Ovary (tissue), 10 donors: ENCODE measurements at places on chromosomes 1 and 21.

GRCh38 chr1:161351482-161351881, 16.2 kb downstream of the CFAP126 start:
- no peak for DNase-seq

DNA sequence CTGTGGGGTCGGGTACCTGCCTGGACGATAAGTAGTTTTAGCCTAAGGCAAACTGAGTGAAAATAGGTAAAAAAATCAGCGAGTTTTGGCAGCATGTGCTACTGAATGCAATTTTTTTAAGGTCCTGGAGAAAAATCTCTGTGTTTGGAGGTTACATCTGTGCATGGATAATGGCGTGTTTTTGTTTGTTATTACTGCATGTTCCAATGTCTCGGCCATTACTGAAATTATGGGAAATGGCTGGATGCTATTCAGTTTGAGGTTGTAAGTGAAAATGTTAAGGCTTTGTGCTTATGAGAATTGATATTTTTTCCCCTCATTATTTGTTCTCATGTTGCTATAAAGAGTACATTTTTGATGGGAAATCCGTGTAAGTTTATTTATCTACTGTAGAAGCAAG, 441.7 kb downstream of the PRDM2 start:
- no peak for DNase-seq

- no peak for DNase-seq
Observed at GRCh38 chr1:206831650-206832049, 33.8 kb upstream of the IL20 start.

DNA sequence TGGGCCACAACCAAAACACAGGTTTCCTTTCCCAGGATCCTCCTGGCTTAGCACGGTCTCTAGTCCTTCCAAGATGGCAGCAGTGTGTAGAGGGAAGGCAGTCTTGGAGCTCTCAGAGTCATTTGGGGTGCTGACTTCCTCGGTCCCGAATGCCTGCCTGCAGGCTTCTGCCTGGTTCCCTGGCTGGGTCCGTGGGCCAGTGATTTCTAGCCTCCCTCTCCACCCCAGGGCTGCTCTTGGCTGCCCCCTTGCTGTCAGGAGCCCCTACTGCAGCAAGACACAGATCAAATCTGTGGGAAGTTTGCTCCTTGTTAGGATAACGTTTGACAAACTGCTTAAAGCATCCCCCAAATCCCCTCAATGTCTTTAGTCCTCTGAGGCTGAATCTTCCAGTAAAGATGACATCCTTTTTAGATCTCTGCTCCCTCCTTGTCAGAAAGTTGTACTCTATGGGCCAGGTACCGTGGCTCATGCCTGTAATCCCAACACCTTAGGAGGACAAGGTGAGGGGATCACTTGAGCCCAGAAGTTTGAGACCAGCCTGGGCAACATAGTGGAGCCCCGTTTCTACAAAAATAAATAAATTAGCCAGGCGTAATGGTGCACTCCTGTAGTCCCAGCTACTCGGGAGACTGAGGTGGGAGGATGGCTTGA, 272.5 kb downstream of the RRAGC start:
- no peak for DNase-seq

DNA sequence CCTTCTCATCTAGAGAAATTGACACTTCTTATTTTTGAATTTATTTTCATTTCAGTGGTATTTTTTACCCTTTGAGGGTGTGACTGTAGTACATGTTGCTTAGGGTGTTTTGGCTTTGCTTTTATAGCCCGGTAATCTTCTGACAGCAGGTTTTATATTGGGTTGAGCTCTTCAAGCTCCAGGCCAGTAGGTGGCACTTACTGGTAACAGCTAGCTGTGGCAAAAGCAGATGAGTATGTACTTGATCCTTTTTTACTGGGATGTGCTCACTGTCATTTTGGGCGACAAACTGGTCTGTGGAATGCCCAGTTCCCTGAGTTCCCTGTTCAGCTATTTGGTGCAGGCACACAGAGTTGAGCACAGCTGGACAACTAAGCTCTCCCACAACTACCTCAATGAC, 916.2 kb upstream of the B3GALT2 start:
- no peak for DNase-seq

GRCh38 chr1:226568975-226569741, 20.6 kb downstream of the STUM start:
- no peak for DNase-seq

GRCh38 chr1:110339407-110340206, 430 bp downstream of the RBM15 start:
- DNase-seq = no peak

- peak; percentile 12 for DNase-seq
Observed at GRCh38 chr21:45019076-45019886, 55.1 kb upstream of the ADARB1 start.

- no peak for DNase-seq
Observed at GRCh38 chr1:81838600-81839218, 38.0 kb downstream of the ADGRL2 start.

DNA sequence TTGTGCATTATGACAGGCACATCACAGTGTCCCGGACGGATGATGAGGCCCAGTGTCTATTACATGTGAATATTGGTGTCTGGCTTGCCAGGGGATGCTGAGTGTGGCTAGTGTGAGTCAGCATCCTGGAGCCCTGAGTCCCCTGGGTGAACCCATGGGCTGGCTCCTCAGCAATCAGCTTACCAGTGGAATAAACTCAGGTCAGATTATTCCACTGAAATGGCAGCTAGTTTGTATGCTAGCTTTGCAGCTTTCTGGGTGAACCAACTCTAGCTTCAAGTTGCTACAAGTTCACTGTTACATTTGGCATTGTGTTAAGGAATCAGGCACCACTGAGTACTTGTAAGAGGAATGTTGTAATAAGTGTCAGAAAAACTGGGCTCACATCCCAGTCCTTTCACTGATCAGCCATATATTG, 23.9 kb upstream of the RPTN start:
- DNase-seq = no peak

GRCh38 chr1:101497881-101498559, 261.2 kb downstream of the S1PR1 start:
- DNase-seq = no peak

DNA sequence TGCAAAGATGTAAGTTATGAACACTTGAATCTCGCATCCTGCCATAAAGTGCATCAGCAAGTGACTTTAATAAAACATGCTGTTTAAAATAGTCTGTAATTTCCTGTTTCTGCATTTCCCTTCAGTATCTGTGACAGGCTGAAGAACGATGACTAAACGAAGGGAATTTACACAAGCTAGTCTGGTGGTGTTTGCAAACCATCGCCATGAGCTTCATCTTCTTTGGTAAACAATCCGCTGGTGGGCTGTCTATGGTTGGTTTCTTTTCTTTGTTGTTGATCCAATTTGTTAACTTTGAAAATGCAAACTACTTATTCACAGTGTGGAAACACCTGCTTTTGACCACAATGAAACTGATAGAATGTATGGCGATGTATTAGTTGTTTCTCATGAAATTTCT, 13.9 kb downstream of the SERTAD4 start:
- no peak for DNase-seq

- DNase-seq = no peak
Observed at GRCh38 chr1:32181065-32181464, 1.6 kb downstream of the TXLNA start.

DNA sequence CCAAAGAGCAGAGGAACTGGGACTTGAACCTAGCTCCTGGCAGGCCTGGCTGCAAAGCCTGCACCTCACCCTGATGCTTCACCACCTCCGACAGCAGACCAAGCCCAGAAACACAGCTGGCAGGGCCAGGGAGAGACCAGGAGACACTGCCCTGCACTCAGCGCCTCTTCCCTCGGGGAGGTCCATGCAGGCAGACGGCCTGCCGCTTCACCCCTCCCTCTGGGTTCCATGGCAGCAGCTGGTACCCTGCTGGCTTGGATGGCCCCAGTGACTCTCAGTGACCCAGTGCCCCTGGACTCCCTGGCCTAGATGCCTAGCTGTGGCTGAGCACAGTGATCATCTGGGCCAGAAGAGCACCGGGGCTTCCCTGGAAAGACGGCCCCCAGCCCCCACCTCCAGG, 65.3 kb upstream of the TARDBP start:
- no peak for DNase-seq

DNA sequence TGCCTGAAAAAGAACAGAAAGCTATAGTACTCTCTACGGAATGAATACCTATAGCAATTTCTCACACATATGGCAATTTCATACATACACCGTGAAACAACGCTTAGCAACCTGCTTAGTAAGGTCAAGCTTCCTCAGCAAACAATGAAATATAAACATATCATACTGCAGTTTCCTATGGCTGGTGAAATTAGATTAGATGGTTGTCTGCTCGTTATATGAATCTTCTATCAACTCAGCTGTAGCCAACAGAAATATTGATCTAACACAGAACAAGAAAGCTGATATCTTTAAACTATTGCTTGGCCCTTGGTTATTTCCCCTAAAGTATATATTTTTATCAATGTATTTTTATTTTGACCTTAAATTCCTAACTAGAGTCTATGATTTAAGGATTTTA, 187.8 kb downstream of the SLC44A5 start:
- DNase-seq = no peak

DNA sequence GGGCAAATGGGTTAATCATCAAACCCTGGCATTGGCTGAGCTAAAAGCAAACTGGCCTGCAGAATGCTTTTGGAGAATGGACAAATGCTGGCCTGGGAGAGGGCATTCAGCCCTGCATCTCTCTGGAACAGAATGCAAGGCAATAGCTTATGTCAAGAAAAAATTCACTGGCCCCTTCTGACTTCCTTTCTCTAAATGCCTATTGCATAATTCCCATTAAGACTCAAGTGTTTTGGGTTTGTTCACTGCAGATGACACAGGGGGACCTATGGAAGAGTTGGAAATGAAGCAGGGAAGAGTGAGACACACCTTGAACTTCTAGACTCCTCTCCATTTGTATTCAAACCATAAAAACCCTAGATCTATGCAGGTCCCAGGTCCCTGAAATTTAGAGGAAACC, 15.9 kb downstream of the PEA15 start:
- DNase-seq = no peak

DNA sequence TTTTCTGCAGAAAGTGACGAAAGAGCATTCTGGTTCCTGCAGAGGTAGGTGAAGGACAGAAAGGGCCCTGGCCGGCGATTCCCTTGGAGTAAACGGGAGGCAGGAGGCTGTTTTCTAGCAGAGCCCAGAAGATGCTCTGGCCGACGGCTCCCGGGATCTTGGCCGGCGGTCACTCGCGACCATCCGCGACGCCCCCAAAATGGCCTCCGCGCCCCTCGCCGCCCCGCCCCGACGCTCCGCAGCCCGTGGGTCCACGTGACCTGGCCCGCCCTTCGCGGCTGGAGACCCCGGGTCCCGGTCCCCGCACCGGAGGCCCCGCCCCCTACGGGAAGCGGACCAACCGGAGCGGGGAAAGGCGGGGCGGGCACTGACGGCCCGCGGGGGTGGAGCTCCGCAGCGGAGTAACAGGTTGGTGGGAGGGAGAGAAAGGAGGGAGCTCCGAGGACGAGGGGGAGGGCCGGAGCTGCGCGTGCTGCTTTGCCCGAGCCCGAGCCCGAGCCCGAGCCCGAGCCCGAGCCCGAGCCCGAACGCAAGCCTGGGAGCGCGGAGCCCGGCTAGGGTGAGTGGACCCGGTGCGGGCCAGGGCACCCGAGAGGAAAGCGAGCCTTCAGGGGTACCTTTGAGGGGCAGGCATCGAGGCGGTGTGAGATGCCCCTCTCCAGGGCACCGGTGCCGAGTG, at the start of gene CGN:
Gene CGN, plus strand, starts transcription at position 431 of the 679 bp plus-strand sequence. CDS start 7,133 bp downstream, outside the sequence.
- DNase-seq = peak; percentile 91

GRCh38 chr1:67705735-67706453, 20.9 kb downstream of the GADD45A start:
- DNase-seq = peak; percentile 37

- no peak for DNase-seq
Observed at GRCh38 chr1:176989023-176989422, 175.5 kb downstream of the ASTN1 start.

GRCh38 chr1:203084588-203085527, 954 bp downstream of the MYOG start:
- no peak for DNase-seq

- DNase-seq = no peak
Observed at GRCh38 chr21:33080376-33080775, 10.4 kb downstream of the OLIG1 start.

DNA sequence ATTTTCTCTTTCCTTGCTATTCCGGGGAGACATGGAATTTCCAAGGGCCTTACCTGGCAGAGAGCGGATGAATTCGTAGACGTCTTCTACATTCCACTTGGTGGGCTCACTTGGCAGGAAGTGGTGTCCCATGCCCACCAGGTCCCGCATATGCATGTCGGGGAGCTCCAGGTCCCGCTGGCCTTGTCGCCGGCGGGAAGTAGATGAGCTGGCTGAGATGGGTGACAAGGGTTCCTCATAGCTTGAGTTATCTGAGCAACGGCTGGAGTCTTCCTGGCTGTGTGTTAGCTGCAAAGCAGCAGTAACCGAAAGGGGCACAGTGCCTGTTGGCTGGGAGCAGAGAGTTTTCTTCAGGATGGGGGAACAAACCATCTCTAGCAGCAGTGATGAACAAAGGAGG, 7.9 kb upstream of the A3GALT2 start:
- DNase-seq = no peak

DNA sequence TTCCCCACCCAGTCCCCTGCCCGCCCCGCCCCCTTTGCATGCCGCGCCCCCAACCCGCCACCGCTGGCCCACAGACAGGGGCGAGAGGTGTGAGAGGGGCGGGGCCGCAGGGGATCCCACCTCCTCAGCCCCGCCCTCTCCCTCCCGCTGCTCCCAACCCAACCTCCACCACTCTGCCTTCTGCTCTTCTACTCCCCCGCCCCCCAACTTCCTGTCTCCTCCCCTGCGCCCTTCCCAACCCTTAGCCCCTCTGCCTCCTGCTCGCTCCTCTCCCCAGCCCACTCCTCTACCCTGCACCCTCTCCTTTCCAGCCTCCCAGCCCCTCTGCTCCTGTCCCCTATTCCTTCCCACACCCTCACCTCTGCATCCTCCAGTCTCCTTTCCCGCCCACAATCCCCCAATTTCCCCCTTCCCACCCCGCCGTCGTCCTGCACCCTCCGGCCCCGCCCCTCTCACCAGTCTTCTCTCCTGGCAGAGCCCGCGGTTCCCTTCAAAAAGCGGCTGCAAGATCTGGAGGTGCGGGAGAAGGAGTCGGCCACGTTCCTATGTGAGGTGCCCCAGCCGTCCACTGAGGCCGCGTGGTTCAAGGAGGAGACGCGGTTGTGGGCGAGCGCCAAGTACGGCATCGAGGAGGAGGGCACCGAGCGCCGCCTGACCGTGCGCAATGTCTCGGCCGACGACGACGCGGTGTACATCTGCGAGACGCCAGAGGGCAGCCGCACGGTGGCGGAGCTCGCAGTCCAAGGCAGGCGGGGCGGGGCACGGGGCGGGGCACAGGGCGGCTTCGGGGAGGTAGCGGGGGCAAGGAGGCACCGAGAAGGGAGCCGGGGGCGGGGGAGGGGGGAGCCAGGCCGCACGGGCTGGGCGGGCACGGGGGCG, 5.4 kb downstream of the OBSCN start:
- peak; percentile 77 for DNase-seq

GRCh38 chr1:159015440-159015909, 5.8 kb downstream of the IFI16 start:
- no peak for DNase-seq

GRCh38 chr1:108107658-108108057, 92.5 kb downstream of the SLC25A24 start:
- DNase-seq = no peak

- no peak for DNase-seq
Observed at GRCh38 chr1:182268669-182269068, 122.9 kb downstream of the GLUL start.

GRCh38 chr1:100051401-100051800, 81.3 kb downstream of the SASS6 start:
- DNase-seq = no peak
